Neural progenitor cell (in vitro differentiated cells): ENCODE measurements at places on chromosomes 5 and 9.

DNA sequence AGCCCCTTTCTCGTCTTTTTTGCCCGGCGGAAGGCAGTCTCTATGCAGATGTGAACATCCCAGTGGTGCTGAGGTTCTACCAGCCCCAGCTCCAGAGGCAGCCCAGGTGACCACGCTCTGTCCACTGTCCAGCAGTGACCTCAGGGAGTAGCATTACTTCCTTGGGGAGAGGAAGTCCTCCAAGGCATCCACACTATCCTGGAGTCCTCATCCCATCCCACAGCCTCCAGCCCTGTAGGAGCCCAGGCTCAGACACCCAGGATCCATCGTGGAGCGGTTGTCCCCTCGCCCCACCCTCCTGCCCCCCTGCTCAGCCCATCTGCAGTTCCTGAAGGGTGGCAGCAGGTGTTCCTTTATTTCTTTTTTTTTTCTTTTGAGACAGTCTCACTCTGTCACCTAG is 294.5 kb upstream of the IRX4 start:
- no peak for DNase-seq

DNA sequence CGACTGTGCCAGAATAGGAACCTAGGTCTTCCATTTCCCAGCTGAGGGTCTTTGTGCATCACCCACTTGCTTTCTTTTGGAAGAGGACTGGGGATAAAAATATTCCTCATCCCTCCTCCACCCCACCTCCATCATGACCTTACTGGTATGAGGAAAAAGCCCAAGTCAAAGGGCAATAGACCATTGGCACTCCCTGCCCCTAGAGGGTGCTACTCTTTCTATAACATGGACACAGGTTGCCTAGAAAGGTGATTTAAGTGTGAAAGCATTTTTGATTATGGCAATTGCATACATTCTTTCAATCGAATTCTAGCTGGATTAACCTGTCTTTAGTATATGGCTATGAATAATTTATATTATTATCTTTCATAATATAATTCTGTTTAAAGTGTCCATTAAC is 22.8 kb upstream of the ZNF618 start:
- DNase-seq = peak; percentile 54

DNA sequence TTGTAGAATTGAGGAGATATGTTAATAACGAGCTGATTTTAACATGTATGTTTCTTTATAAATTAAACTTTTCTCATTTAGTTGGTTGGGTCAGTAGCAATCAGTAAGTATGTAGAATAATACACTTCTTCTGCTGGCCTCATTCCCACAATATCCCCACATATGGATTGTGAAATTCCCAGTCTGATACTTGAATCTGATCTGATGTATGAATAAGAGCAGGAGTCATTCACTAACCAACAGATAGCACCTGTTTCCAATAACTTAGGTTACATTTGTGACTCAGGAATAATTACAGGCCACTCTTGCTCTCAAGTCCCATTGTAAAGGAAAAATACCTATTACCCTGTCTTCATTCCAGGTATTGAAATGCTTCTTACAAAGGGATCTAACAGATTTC is 23.9 kb downstream of the SLC36A1 start:
- no peak for DNase-seq

DNA sequence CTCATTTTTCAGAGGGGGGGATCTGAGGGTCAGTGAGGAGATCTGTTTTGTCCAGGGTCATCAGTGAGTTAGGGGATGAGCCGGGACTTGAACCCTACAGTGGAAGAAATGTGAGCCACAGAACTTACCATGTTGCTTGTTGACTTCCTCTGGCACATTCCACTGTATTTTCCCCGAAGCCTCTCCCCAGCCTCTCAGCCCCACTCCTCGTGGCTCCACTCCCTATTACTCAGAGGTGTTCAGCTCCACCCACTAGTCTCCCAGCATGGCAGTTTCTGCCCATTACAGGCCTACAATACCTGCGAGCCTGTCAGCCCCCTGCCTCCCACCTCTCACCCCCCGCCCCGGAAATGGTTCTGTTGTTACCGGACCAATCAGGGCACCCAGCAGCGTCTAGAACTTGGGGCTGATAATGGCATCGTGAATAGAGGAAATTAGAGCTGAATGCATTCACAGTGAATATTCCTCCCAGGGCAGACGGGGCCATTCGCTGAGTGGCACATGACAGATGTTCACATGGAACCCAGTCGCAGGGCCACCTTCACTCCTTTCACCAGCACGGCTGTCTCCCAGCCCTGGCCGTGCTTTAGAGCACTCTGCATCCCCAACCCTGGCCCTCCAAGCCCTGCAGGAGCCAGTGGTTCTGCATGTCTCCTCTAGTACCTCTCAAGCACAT is 81.6 kb downstream of the KCNIP1 start:
- DNase-seq = no peak

GRCh38 chr9:76441551-76442322 is 17.2 kb upstream of the GCNT1 start:
- no peak for DNase-seq

GRCh38 chr9:84711398-84711777 is 41.9 kb downstream of the NTRK2 start:
- DNase-seq = no peak

DNA sequence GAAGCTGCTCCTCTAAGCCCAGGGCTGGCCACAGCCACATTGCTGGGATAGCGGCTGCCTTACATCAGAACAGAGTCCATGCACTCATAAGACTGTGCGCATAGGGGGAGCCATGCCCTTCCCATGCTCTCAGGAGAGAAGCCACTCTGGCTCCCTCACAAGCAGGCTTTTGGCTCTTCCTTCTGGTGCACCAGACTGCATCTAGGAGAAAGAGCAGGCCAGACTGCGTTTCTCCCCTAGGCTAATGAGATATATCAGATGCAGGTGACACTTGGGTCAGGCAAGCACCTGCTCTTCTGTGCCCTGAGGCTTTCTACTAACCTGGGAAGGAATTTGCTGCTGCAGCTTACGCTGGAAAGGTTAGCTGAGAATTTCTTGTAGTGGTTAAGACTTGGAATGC is 43.2 kb upstream of the BRINP1 start:
- peak; percentile 31 for DNase-seq

DNA sequence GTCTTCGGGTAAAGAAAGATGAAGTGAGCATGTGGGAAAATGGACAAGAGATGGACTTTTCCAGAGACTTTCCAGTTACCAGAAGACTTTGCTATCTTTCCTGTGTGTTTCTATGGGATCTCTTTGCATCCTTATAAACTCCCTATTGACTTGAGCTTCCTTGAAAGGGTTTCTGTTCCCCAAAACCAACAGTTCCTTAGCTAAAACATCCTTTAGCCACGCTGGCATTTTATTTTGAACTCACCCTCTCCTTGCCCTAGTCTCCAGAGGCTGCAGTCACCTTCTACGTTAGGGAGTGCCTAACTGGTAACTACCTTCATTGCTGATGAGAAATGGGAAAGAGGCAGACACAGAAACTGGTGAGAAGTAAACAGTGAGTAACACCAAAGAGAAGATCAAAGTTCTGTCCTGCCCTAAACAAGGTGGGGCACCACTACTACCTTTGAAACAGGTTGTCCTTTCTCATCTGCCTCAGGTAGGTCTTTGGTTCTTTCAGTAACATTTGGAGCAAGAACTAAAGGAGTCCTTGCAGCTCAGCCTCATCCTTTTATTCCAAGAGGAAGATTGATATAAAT is 402.9 kb downstream of the ENC1 start:
- no peak for DNase-seq

DNA sequence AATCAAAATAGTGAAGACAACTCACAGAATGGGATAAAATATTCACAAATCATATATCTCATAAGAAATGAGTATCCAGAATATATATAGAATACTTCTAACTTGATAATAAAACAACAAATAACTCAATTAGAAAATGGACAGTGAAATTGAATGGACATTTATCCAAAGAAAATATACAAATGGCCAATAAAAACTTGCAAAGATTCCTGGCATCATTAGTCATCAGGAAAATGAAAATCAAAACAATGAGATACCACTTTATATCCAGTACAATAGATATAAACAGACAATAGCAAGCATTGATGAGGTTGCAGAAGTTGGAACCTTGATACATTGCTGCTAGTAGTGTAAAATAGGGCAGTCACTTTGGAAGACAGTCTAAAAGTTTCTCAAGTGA is 12.8 kb upstream of the TLR4 start:
- DNase-seq = no peak

DNA sequence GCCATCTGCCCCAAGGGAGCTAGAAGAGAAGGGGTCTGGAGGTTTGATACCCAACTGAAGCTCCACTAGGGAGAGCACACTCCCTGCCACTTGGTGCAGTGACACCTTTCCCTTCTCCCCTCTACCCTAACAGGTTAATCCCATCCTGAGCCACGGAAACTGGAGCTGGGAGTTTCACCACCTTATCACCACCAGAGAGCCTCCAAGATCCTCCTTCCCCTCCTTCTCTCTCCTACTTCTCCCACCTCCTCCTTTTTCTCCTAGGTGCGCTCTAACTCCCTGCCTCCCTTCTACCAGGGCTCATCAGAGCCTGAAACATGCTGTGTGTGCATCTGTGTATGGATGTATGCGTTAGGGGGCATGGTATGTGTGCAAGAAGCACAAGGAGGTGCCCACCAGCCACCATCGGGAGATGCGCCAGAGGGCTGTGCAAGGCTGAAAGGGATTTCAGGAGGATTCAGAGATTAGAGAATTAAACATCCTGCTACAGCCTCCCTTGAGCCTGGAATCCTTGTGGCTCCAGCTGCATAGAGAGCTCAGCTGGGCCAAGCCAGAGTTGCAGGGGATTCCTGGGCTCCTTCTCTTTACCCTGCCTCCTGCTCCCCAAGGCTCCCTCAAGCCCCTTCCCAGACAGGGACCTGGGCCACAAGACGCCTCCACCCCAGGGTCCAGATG is 89.8 kb downstream of the PCDH1 start:
- no peak for DNase-seq

DNA sequence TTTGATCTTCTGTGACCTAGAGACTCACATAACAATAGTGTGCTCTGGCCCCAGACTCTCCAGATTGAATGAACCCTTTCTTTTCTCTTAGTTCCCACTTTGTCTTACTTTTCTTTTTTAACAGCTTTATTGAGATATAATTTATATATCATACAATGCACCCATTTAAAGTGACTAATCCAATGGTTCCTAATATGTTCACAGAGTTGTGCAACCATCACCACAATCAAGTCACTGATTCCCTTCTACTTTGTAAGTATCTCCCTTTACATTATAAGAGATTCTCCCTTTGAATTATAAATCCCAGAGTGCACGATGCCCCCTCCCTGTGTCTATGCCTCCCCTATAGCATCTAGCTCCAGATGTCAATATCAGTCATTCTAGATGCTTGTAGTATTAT is 172.4 kb downstream of the HINT1 start:
- DNase-seq = no peak

DNA sequence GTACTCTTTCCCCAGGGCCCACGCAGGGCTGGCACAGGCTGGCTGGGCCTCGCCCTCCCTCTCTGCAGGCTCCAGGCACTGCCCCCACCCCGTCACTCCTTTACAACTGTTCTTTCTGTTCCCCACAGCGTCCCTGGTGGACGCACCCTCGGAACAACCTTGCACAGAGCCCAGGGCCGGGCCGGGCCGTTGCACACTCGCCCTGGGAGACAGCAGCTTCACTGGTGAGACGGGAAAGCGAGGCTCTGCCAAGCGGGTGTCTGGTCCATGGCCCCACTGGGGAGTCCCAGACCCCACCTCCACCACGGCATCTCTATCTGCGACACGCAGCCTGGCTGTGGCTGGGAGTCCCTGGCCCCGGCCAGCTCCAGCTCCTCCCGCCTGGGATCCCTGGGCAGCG is 18.4 kb upstream of the QSOX2 start:
- peak; percentile 34 for DNase-seq

- DNase-seq = no peak
Measured at GRCh38 chr5:80782626-80783025, 127.8 kb upstream of the DHFR start.

DNA sequence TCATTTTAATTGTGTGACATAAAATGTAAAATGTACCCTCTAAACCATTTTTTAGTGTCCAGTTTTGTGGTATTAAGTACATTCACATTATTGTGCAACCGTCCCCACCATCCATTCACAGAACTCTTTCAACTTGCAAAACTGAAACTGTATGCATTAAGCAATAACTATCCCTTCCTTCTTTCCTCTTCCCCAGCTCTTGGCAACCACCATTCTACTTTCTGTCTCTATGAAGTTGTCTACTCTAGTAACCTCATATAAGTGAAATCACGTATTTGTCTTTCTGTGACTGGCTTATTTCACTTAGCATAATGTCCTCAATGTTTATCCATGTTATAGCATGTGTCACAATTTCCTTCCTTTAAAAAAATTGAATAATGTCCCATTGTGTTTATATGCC is 142.4 kb downstream of the C9orf152 start:
- DNase-seq = no peak

DNA sequence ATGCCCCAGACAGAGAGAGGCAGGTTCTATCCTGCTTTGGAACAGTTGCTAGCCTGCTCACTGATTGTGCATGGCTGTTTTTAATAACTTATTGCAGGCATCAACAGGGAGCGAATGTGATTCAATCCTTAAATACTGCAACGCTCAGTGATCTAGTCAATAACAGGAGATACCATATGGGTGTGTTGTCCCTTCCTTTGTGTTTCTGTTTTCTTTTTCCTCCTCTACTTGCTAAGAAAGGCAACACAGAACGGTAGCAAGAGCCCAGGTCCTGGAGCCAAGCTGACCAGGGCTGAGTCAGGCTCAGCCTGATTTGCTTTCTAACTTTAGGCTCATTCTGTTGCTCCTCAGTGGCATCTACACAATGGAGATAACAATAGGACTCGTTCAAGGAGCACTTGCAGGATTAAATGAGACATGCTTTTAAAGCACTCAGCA is 98.6 kb upstream of the EQTN start:
- DNase-seq = peak; percentile 74

DNA sequence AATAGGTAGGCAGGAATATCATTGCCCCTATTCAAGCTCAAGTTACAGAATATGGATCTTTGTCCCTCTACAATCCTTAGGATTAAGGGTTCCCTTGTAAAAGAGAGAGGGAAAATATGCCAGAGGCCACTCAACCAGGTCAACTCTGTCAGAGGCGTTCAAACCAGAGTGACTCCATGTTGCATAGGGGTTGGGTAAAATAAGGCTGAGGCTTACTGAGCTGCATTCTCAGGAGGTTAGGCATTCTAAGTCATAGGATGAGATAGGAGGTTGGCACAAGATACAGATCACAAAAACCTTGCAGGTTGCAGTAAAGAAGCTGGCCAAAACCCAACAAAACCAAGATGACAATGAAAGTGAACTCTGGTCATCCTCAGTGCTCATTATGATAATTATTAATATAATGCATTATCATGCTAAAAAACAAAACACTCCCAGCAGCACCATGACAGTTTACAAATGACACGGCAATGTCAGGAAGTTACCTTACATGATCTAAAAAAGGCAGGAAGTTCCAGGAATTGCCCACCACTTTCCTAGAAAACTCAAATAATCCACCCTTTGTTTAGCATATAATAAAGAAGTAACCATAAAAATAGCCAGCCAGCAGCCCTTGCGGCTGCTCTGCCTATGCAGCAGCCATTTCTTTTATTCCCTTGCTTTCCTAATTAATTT is 64.8 kb downstream of the ERP44 start:
- no peak for DNase-seq

- no peak for DNase-seq
Measured at GRCh38 chr5:180900178-180900577, 1.2 kb downstream of the BTNL8 start.

GRCh38 chr9:123597876-123598556 is 242.0 kb downstream of the CRB2 start:
- no peak for DNase-seq
